Left cardiac atrium (tissue), 4 donors: ENCODE measurements at places on chromosomes 7 and 10. TPM values are rescaled to one million over a fixed set of nuclear protein-coding genes. Genes with fewer than 3 reads are reported as not detected.

- no peak for DNase-seq
Measured at GRCh38 chr7:113232885-113233284, 114.5 kb upstream of the SMIM30 start.

DNA sequence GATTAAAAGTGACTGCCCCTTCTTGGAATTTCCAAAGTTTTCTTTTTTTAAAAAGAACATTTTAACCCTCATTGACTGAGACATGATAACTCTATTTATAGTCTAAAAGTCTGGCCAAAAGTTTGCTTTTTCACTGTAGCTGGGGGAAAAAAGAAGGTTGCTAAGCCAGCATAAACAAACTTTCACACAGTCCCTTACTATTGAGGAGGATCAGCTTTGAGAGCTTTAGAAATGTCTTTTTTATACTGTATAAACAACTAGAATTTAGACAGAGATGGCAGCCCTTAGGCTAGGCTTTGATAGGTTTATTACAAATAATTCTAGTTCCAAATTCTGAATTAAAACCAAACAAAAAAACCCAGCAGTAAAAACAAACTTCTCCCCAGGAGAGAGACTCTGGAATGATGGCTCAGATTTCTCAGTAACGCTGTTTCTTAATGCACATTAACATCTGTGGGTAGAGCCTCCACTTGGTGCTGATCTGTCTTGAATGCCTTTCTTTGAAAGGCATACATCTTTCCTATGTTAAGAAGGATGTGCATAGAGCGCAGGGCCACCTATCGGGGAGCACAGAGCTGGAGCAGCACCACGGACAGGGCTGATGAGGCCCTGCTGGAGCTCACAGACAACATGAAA, 100.9 kb upstream of the PDLIM1 start:
- DNase-seq: no peak

The FAM24B gene
- 1.4 TPM for total RNA-seq

The PON3 gene
- 1.6 TPM for total RNA-seq

The CDC14C gene
- not detected for total RNA-seq

The ELFN1 gene
- 9.5 TPM for total RNA-seq

DNA sequence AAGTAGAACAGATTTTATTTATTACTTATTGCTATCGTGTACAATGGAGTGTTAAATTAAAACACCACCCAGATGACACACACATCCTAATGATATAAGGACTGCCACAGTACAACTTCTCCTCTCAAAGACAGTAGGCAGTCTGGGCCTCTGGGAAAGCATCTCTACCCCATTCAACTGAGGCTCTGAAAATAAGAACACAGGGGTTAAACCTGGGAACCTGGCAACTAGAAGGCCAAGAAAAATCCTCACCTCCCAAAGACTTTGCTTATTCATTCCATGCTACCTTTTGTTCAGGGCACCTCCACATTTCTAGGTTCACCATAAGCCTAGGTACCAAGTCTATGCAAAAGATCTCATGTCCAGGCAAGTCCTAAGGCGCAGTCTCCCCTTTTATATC, 125.4 kb upstream of the FEZF1 start:
- DNase-seq: no peak

DNA sequence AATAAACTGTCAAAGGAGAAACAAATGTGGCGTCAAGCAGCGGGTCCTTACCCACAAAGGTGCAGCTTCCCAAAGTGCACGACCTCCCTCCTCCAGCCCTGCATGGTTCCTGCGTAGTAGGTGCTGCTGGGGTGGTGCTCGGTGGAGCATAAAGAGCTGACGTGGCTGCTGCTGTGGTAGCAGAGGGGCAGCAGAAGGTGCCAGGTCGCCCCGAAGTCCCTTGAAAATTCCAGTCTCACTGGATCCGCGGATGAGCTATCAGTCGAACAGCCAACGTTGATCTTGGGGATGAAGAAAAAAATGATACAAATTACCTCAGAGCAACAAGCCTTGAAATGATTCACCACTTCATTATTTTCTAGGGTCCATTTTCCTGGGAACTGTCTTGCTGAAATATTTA, 105.0 kb upstream of the SLC26A5 start:
- DNase-seq: no peak

DNA sequence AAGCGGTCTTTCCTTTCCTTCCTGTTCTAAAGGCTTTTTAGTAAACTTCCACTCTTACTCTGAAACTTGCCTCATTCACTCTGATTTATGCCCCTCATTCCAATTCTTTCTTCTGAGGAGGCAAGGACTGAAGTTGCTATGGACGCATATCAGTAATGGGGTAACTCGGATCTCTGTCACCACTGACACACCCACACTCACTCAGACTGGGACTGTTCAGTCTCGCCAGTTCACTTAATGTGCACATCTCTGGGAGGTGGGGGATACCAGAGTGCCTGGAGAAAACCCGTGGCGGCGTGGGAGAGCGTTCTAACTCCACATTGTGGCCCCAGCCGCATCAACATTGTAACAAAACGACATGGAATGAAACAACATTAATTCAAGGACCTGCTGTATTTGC, 1139.3 kb upstream of the CELF2 start:
- DNase-seq: no peak

The CHCHD2 gene
- total RNA-seq: 503 TPM

The AKR1D1 gene
- not detected for total RNA-seq

DNA sequence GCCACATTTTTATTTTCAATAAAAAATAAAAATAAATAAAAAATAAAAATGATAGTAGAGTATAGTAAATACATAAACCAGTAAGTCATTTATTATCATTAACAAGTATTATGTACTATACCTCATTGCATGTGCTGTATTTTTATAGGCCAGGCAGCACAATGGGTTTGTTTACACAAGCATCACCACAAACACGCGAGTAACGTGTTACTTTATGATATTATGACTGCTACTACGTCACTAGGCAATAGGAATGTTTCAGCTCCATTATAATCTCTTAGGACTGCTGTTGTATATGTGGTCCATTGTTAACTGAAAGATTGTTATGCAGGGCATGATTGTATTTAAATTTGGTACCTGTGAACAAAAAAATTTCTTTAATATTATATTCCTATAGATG, 20.8 kb upstream of the SDHAF3 start:
- DNase-seq: no peak

GRCh38 chr10:13053794-13054462, 46.0 kb upstream of the OPTN start:
- no peak for DNase-seq

The SEMA3E gene
- total RNA-seq: 0.21 TPM

The WNT16 gene
- not detected for total RNA-seq

GRCh38 chr10:53955091-53955490, 845.9 kb downstream of the PCDH15 start:
- DNase-seq: no peak

- no peak for DNase-seq
Measured at GRCh38 chr7:28470344-28470743, 58.0 kb downstream of the CREB5 start.

DNA sequence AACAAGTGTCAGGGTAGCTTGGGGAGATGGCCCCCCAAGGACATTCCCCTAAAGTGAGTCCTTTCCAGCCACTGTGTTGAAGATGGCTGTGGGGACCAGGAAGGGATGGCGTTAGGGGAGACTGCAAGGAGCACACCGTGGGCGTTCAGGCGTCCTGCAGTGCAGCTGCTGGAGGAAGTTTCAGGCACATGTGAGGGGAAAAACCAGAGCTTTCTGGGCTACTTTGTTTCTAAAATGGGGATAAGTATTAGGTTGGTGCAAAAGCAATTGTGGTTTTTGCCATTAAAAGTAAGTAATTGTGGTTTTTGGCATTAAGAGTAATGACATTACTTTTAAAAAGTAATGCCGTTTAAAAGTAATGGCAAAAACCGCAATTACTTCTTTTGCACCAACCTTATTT, 14.3 kb downstream of the PRF1 start:
- DNase-seq: no peak

GRCh38 chr10:70812814-70813213, 2.9 kb upstream of the SGPL1 start:
- DNase-seq: no peak

The STEAP1B gene
- total RNA-seq: 1.1 TPM

GRCh38 chr7:15780271-15780670, 93.8 kb upstream of the MEOX2 start:
- no peak for DNase-seq

The RBM20 gene
- total RNA-seq: 44.1 TPM

The GDF10 gene
- total RNA-seq: 0.89 TPM

GRCh38 chr7:157513162-157513621, 176.4 kb downstream of the DNAJB6 start:
- no peak for DNase-seq

GRCh38 chr7:93461350-93461749, 113.2 kb downstream of the CALCR start:
- DNase-seq: no peak

The SAMD9 gene
- total RNA-seq: 5.5 TPM
